Femur (tissue), 1 donor: ENCODE measurements at places on chromosomes 16 and 17.

DNA sequence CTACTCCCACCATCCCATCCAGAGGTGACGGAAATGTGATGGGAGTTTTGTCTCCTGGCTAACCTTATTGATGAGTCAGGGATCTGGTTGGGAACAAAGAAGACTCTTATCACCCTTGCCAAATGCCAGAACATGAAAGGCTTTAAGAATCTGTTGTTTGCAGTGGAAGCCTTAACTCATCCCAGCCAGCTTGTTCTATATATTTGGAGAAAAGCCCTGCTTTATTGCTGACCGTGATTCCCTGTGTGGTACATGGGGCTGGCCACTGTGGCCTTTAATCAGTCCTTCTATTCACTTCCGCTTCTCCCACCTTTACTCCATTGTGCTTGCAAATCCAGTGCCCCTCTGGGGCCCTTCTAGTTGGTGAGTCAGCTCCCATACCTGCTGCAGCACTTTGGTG is 156.6 kb downstream of the PHKB start:
- no peak for DNase-seq

- DNase-seq: no peak
These were observed 63.7 kb upstream of the SIAH1 start for GRCh38 chr16:48448841-48449481.

- DNase-seq: peak; percentile 12
These were observed 5.0 kb upstream of the HOXB9 start for GRCh38 chr17:48630925-48631692.

DNA sequence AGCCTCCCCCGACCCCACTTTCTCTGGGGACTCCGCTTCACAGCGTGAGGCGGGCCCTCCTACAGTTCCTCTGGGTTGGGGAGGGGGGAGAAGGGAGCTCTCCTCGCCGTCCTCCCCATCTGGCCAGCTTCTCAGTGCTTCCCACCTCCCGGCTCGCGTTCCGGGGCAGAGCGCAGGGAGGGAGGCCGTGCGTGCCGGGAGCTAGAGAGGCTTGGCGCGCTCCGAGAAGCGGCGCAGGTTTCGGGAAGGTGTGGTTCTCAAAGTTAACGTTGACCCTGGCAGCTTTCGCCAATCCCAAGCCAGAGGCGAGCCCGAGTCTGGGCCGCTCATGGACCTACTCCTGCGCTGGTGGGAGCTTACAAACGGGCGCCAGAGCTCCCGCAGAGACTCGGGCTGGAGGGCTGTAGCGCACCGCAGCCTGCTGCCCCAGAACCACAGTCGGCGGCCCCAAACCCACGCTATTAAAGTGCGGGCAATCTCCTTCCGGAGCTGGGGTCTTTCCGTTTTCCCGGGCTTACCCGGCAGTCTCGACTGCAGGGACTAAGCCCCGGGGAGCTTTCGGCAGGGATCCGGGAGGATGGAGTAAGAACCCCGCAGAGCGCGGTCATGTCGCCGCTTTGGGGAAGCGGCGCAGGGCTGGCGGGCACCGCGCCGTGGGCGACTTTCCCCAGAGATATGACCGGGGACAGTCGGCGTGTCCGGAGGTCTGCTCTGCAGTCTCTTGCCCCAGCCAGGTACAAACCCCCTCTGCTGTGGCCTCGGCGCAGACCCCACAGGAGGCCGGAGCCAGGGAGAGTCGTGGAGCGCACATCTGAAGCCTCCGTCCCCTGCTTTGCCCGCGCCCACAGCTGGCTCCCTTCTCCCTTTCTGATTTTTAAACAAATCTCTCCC is 787 bp downstream of the CDH11 start:
- DNase-seq: peak; percentile 69

GRCh38 chr17:61389670-61390478 is 9.8 kb upstream of the TBX2 start:
- peak; percentile 68 for DNase-seq

DNA sequence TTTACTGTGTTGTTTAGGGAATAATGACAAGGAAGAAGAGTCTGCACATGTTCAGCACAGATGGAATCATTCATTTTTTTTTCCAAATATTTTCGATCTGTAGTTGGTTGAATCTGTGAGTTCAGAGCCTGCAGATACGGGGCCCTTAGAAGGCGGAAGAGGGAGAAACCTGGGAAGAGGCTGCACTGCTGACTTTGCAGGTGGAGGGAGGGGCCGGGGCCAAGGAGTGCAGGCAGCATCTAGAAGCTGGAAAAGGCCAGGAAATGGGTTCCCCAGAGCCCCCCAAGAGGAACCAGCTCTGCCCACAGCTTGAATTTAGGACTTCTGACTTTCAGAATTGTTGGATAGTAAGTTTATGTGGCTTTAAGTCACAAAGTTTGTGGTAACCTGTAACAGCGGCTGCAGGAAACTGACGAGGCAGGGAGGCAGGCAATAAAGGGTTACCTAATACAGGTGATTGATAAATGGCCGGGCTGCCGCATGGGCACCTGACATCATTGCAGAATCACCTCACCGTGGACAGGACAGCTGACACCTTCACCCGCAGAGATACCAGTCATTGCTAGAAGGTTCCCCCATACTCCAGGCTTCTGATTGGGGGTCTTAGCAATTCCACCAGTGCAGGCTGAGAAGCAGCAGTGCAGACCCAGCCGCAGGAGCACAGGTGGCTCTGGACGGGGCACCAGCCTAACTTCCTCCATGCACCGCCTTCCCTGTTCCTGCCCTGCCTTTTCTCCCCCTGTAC is 181.3 kb downstream of the IRF8 start:
- DNase-seq: no peak

- no peak for DNase-seq
These were observed 17.7 kb downstream of the BRD7 start for GRCh38 chr16:50351116-50351515.

DNA sequence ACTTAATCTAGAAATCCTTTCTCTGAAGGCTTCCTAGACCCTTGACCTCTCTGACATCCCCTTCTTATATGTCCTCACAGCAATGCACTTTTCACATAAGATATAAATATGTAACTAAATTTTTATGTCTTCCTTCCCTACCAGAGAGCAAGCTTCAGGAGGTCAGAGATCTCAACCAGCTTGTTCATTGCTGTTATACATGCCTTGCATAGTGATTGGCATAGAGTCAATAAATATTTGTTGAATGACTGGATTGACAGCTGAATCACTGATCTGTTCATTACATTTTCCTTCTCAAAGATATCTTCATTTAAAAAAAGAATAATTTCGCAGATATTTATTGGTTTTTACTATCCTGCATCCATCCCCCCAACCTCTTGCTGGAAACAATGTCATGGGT is 29.5 kb downstream of the HYDIN start:
- DNase-seq: no peak

- no peak for DNase-seq
These were observed 63.5 kb downstream of the SPECC1 start for GRCh38 chr17:20072692-20072992.

GRCh38 chr17:74172700-74173099 is 30.8 kb upstream of the RPL38 start:
- DNase-seq: no peak

DNA sequence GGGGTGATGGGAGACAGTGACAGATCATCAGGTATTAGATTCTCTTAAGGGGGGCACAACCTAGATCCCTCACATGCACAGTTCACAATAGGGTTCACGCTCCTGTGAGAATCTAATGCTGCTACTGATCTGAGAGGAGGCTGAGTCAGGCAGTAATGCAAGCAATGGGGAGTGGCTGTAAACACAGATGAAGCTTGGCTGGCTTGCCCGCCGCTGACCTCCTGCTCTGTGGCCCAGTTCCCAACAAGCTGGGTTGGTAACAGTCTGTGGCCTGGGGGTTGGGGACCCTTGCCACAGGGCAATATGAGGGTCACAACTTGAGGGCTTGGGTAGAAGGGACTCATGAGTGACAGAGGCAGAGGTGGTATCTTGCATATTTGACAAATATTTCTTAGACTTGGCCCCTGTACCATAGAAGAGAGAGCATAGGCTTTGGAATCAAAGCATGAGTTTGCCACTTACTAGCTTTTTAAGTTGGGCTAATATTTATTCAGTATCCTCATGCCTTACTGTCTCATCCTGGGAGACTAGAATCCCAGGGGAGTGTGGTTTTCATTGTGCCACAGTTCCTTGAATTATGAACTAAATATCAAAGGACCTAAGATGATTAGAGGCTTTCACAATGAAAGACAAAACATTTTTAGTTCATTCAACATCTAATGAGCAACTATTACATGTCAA is 133.4 kb downstream of the SPACA3 start:
- DNase-seq: no peak

DNA sequence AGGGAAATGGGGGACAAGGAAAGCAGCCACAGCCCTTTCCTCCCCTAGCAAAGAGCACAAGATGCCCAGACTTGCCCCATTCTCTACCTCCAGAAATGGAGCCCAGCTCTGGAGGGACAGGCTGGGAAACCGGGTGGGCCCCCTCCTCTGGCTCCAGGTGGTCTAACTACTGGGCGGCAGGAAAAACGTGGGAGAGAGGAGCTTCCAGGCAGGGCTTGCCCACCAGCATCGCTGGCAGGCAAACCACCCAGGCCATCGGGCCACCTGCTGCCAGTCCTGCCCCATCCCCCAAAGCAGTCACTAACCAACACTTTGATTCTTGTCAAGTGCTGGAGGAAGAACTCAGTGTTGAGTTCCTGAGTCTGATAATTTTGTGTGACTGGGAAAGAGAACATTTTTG is 15.6 kb downstream of the ANKS3 start:
- DNase-seq: no peak

DNA sequence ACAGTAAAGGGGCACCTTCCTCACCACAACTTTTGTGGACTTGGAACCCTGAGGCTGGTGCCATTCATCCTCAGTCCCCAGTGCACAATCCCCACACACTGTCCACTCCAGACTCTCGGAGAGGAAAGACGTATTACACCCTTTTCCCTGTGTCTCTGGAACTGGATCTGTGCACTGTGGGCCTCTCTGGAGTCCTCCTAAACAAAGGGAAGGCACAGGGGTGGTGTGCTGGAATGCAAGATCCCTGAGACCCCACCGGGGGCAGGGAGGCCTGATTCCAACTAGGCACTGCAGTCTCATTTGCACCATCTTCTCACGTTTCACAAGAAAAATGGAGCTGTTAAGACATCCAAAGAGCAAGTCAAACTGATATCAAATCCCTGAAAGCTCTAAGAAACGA is 89.8 kb downstream of the USP31 start:
- DNase-seq: no peak

DNA sequence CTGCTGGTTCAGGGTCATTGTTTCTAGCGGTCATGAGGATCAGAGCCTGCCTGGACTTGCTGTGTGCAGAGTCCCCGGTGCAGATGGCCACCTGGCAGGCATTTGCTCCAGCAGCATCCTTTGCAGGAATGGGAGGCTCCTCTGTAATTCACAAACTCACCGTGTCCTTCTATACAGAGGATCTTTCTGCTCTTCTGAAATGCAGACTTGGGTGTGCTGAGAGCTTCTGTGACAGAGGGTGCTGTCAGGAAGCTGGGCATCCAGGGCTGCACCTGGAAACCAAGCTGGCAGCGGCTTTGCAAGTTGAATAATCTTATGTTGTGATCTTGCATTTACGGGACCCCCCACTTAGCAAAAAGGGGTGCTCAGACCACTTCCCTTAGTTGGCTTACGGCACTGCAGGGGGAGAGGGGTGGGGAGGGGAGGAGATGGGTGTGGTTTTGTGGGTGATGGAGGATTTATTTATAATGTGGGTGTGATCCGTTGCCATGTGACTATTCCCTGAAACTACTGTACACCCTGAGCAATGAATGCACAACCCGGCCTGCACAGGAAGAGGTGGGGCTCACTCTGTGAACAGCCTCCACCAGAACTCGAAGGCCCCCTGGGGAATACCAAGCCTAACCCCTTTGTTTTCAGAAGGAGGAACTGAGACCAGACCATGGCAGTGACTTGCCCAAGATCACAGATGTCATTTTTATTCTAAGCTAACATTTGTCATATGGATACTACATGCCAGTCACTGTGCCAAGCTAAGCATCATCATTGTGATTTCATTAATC is 178.3 kb downstream of the PRKCB start:
- peak; percentile 51 for DNase-seq

DNA sequence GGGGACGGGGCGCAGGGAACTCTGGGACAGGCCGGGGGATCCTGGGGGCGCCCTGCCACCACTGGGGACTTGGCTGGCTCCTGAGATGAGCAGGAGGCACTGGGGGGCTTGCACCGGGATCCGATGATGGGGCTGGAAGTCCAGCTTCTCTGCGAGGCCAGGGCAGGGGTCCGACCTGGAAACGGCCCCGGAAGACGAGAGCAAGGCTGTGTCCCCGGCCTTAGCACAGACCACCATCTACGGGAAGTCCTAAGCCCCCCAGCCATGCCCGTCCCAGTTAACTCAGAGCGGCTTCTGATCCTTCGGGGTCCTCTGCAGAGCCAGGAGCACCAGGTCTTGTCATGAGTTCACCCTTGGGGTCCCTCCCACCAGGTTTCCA is 573 bp downstream of the CDT1 start:
- DNase-seq: no peak

DNA sequence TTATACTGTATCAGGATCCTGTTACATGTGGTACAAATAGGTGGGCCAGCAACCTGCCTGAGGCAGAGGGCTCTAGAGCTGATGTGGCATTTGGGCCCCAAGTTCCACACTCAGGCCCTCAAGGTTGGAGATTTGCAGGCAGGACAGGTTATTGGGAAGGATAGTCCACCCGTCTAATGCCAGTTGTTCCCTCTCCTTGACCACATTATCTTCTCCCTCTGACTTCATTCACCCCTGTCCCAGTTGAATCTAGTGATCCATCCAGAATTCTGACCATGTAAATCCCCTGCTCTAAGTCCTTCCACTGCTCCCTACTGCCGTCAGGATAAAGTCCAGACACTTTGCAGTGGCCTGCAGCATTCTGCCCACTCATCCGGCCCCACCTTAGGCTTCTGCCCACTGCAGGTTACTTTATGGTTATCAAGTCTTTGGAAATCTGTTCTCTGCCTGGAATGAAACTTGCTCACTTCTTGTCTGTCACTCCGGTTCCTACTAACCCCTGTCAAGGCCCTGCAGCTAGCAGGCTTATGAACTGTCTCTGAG is 1.9 kb upstream of the NFATC3 start:
- DNase-seq: no peak

DNA sequence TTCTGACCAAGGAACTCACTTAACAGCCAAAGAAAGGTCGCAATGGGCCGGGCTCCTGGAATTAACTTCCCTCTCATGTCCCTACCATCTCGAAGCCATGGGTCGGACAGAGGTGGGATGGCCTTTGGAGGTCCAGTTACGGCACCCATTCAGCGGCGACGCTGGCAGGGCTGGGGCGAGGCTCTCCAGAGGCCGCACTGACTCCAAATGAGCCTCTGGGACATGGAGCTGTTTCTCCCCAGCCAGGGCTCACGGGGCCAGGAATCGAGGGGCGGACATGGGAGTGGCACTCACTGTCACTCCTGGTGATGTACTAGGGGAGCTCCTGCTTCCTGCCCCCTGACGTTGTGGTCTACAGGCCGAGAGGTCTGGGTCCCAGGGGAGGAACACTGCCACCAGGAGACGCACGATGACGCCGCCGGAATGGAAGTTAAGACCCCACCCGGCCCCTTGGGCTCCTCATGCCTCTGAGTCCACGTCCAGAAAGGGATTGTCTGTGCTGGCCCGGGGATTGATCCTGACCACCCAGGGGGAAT is 60.7 kb upstream of the METRNL start:
- no peak for DNase-seq
